ENCODE measurements at places on chromosomes 16 and 17.

GRCh38 chr16:51562891-51563290 lies 411.8 kb upstream of the SALL1 start:
- H3K4me3 ChIP-seq: no peak overlapping the region
- H3K4me1 ChIP-seq: peaks cover 2% of the 10 kb centered on the region
- H3K27me3 ChIP-seq: peaks cover 6% of the 10 kb centered on the region
- no peak overlapping the region for H3K27ac ChIP-seq

- peak overlapping the region; percentile 45 for H3K27ac ChIP-seq
- no peaks in the 10 kb centered on the region for H3K27me3 ChIP-seq
Observed at GRCh38 chr17:73304971-73305812, 6.6 kb downstream of the CDC42EP4 start.

- no peaks in the 10 kb centered on the region for H3K36me3 ChIP-seq
- no peaks in the 10 kb centered on the region for H3K27me3 ChIP-seq
- no peak overlapping the region for H3K4me3 ChIP-seq
- H3K27ac ChIP-seq: no peak overlapping the region
Observed at GRCh38 chr17:78727476-78728229, 54.4 kb downstream of the CYTH1 start.

GRCh38 chr17:1203111-1203966 lies 23.6 kb upstream of the ABR start:
- peaks cover 48% of the 10 kb centered on the region for H3K27me3 ChIP-seq
- no peak overlapping the region for H3K27ac ChIP-seq
- H3K36me3 ChIP-seq: no peaks in the 10 kb centered on the region
- no peak for DNase-seq
- no peaks in the 10 kb centered on the region for H3K4me1 ChIP-seq

- H3K4me3 ChIP-seq: no peak overlapping the region
- DNase-seq: no peak
- H3K4me1 ChIP-seq: peaks cover 4% of the 10 kb centered on the region
- no peaks in the 10 kb centered on the region for H3K36me3 ChIP-seq
- H3K27me3 ChIP-seq: no peaks in the 10 kb centered on the region
Observed at GRCh38 chr16:85639529-85640253, 26.6 kb downstream of the GSE1 start.

DNA sequence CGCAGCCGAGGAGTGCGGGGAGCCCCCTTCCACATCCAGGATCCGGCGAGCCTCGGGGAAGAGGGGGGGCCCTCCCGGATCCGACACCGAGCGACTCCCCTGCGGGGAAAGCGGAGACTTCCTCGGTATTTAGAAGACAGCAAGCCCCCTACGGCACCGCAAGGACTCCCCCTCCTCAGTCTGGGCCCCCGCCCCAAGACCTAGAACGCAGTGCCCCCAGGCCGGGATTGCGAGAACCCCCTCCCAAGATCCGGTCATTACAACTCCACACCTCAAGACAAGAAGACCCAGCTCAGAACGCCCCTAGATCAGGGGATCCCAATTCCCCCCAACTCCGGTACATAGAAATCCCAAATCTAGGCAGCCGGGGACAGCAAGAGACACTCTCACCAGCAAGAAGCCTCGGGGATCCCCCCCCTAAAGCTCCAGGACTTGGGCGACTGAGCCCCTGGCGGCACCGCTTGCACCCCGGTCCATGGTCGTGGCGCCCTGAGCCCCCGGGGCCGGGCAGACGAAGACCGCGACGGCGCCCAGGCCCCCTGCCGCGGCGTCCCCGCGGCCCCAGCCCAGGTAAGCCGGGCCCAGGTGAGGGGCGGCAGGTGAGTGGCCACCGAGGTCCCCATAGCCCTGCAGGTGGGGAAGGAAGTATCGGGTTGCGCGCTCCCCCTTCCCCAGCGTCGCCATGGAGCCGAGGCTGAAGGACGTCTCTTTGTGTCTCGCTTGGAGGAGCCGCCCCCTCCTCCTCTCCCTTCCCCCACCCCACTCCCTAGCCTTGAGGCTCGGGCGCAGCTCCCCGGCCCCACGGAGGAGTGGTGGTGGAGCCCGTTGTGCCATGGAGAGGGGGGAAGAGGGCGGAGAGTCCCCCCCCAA lies 641 bp downstream of the SBK1 start:
- peak; percentile 65 for DNase-seq
- H3K4me3 ChIP-seq: peak overlapping the region; percentile 94
- H3K36me3 ChIP-seq: peaks cover 4% of the 10 kb centered on the region

GRCh38 chr16:54331241-54332002 lies 44.8 kb upstream of the IRX3 start:
- H3K36me3 ChIP-seq: no peaks in the 10 kb centered on the region
- DNase-seq: no peak
- no peak overlapping the region for H3K4me3 ChIP-seq
- H3K27ac ChIP-seq: no peak overlapping the region

GRCh38 chr17:27038676-27039075 lies 255.2 kb upstream of the WSB1 start:
- H3K36me3 ChIP-seq: peaks cover 2% of the 10 kb centered on the region
- H3K27me3 ChIP-seq: no peaks in the 10 kb centered on the region

Data from progenitor cell of endocrine pancreas (in vitro differentiated cells).